Thoracic aorta (tissue), 2 donors: ENCODE measurements at places on chromosomes 12 and 14. TPM values are rescaled to one million over a fixed set of nuclear protein-coding genes. Genes with fewer than 3 reads are reported as not detected.

DNA sequence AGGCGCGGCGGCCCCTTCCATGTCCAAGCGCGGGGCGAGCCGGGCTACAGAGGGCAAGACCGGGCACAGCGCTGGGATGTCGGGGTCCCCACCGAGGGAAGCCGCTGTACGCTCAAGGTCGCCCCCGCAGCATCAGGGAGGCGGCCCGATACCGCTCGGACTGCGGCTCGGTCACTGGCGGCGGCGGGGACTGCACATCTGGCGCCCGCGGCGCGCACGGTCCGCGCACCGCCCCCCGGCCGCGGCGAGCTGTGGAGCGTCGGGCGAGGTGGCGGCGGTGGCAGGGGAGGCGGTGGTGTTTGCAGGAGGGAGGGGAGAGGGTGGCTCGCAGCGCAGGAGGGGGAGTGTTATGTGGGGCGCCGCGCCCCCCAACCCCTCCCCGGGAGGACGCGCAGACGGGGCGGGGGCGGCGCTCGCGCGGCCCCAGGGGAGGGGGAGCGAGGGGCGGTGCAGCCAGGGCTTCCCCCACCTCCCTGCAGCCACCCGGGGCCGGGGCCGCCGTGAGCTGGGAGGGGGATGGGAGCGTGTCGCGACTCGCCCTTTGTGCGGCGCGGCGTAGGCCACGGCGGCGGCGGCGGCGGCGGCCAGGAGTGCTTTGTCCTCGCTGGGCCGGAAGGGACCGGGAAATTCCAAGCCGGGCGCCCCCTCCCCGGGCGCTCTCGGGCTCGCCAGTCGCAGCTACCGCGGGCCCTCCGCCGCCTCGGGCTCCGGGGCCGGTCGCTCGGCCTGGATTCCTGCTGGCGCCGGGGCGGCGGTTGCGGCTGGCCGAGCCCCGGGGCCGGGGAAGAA is at the start of gene NUAK1:
Gene NUAK1 (minus strand): TSS at position 322 of the 789 bp plus-strand sequence. CDS start 301 bp downstream, at position 21.
- H3K27ac ChIP-seq, result peak within 1 kb of the TSS; percentile 97
- H3K4me1 ChIP-seq, result peaks cover 28% of the 10 kb centered on the region
- no peak for DNase-seq
- H3K4me3 ChIP-seq, result peak within 1 kb of the TSS; percentile 75
- H3K36me3 ChIP-seq, result no peaks in the 10 kb centered on the region

GRCh38 chr14:31484754-31485153 is 3.1 kb downstream of the GPR33 start:
- DNase-seq, result no peak
- H3K27ac ChIP-seq, result no peak overlapping the region
- H3K27me3 ChIP-seq, result no peaks in the 10 kb centered on the region
- no peaks in the 10 kb centered on the region for H3K4me1 ChIP-seq
- no peaks in the 10 kb centered on the region for H3K36me3 ChIP-seq

DNA sequence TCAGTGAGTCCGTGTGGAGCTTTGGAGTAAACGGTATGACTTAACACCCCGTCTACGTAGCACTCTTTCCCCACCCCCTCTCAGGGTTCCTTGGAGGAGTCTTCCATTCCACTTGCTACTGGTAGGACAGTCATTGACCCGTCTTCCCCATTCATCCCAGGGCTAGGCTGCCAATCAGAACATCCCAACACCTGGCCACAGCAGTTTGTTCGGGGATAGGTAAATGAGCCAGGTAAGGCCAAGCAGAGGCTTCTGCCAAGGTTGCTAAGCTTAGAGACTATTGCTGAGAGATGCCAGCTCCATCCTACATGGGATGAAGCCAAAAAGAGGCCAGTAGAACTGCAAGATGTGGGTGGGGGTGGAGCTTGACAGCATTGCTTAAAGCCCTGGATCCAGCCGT is 130.8 kb downstream of the BCL11B start:
- H3K36me3 ChIP-seq, result no peaks in the 10 kb centered on the region
- H3K27me3 ChIP-seq, result no peaks in the 10 kb centered on the region

- H3K4me1 ChIP-seq, result no peaks in the 10 kb centered on the region
- H3K27me3 ChIP-seq, result no peaks in the 10 kb centered on the region
- no peak overlapping the region for H3K4me3 ChIP-seq
- H3K27ac ChIP-seq, result peak overlapping the region; percentile 26
- H3K36me3 ChIP-seq, result no peaks in the 10 kb centered on the region
Observed at GRCh38 chr12:101459642-101460346, 15.3 kb upstream of the SPIC start.

GRCh38 chr12:94770791-94771190 is 120.4 kb upstream of the TMCC3 start:
- H3K4me1 ChIP-seq, result peaks cover 17% of the 10 kb centered on the region
- no peaks in the 10 kb centered on the region for H3K36me3 ChIP-seq
- no peaks in the 10 kb centered on the region for H3K27me3 ChIP-seq
- no peak overlapping the region for H3K4me3 ChIP-seq
- H3K27ac ChIP-seq, result no peak overlapping the region

GRCh38 chr12:122845041-122845864 is 10.0 kb downstream of the HIP1R start:
- H3K27me3 ChIP-seq, result no peaks in the 10 kb centered on the region
- no peak overlapping the region for H3K4me3 ChIP-seq
- no peak for DNase-seq

DNA sequence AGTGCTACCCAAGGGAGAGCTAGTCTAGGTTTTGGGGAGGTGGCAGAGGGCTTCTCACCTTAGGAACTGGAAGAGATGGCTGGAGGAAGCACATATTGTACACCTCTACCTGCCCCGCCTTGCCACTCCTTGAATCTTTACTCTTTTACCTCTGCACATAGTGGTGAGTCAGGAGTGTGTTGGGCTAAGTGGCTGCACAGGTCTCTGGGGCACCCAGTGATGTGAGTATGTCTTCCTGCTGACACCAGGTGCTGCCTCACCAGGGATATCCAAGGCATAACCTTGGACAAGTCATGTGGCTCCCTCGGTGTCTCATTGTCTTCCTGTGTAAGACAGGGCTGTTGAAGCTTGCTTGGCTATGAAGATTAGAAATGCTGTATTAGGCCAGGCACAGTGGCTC is 19.8 kb upstream of the CABP1 start:
- no peak overlapping the region for H3K27ac ChIP-seq
- DNase-seq, result no peak
- H3K27me3 ChIP-seq, result no peaks in the 10 kb centered on the region

DNA sequence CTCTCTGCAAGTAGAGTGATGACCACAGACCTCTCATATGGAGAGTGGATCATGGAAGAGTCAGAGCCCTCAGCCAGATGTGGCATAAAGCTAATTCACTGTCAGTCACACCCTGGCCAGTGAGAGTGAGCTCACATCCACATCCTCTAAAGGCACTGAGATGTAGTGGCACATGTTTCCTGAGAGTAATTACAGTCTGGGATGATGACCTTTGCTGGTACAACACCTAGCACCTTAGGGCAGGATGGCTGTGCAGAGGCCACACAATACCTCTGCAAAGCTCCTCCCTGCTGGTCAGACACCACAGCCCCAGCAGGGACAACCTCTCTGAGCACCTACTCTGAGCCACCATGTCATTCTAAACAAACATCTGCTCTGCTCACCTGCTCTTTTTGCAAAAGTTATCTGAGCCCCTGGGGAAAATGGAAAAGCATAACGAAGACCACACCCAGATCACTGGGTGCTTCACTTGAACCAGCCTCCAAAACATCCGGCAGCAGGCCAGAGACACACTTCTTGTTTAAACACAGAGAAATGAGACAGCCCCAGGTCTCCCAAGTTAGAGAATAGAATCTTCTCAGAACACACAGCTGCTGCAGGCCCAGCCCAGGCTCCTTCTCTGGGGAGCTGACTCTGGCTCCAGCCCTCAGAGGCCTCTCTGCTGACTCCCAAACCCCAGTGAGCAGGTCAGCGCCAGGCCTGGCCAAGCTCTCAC is 30.3 kb downstream of the PITPNM2 start:
- H3K36me3 ChIP-seq, result no peaks in the 10 kb centered on the region
- no peak overlapping the region for H3K27ac ChIP-seq
- H3K4me1 ChIP-seq, result peaks cover 19% of the 10 kb centered on the region
- no peak for DNase-seq
- no peak overlapping the region for H3K4me3 ChIP-seq

GRCh38 chr14:23729720-23730387 is 93.7 kb downstream of the DHRS2 start:
- no peaks in the 10 kb centered on the region for H3K36me3 ChIP-seq
- H3K4me1 ChIP-seq, result no peaks in the 10 kb centered on the region
- no peak overlapping the region for H3K27ac ChIP-seq
- H3K4me3 ChIP-seq, result no peak overlapping the region
- no peak for DNase-seq

DNA sequence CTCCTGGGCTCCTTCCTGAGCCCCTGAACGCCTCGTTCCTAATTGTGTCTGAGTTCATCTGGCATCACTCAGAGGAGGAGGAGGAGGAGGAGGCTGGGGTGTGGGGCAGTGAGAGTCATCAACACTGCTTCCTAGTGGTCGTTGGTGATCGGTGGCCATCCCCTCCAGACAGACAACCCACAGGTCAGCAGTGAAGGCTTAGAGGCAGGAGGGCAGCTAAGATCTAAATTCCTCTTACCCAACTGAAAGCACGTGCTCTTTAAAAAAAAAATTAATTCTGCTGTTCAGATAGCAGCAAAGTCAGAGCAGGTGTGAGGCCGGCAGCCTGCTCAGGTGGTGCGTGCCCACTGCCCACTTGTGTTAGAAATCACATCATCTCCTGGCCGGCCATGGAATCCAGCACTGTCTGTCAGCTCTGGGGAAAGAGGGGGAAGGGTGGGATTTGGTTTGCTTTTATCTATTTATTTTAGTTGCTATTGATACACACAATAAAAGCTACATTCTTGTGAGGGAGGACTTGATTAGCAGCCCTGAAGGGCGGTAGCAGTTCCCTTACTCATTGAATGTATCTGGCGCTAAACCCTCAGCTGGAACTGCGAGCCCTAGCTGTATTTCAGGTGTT is 46.6 kb downstream of the PPP2R5C start:
- H3K36me3 ChIP-seq, result no peaks in the 10 kb centered on the region
- no peak for DNase-seq
- H3K4me1 ChIP-seq, result peaks cover 17% of the 10 kb centered on the region
- no peak overlapping the region for H3K4me3 ChIP-seq

DNA sequence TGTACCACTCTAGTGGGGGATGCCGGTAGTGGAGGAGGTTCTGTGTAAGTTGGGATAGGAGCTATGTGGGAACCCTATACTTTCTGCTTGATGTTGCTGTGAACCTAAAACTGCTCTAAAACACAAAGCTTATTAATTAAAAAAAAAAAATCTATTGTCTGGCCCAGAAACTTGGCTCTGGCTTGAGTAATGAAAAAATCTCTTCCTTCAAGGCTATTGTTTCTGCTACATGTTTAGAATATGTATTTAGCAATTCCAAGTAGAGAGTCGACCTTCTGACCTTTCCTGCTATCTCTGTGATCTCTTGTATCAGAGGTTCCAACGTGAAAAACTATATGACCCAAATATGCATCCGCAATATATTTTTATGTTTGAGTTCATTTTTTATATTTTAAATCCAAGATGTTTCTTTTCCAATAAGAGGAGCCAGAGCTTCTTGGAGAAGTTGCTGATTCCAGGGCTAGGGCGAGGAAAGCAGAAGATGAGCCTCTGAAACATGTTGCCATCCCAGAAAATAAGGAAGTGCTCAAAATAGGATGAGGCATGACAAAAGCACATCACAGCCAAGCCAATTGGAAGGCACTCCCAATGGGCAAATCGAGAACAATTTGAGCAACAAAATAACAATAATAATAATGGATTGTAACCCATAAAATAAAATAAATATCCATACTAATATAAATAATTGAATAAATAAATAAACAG is 184.6 kb upstream of the TMEM260 start:
- H3K4me3 ChIP-seq, result no peak overlapping the region
- H3K27me3 ChIP-seq, result no peaks in the 10 kb centered on the region
- DNase-seq, result no peak
- no peaks in the 10 kb centered on the region for H3K36me3 ChIP-seq
- H3K27ac ChIP-seq, result no peak overlapping the region

DNA sequence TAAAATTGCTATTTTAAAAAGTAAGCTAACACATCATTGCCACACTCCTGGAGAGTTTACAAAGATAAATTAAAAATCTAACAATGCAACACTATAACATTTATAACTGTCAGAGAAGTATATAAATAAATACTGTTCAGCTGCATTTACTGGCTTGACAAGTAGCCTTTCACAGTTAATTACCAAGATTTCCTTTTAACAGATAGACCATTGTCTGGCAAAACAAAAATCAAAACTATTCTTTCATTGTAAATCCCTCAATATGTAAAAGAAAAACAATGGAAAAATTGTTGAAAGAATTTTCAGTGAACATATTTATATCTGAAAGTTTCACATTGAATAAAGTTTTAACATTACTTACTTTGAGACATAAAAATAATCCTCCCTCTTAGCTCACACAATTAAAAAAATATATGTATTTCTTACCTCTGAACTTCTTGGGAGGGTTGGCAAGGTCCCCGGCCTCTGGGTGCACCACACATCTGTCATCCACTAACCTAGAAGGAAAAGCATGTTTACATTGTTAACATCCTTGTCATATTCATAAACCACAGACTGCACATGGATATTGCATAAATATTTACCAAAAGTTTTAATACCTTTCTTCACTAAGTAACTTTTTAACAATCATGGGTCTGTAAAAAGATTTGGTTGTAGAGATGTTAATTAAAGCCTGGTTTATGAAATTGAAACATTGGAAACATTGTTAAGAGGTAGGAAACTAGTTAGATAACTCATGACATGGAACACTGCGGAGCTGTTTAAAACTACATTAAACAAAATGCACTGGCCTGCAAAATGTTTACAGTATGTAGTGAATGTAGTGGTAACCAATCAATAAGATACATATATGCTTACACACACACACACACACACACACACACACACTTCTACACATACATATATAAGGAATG is 43.0 kb downstream of the ITPR2 start:
- no peaks in the 10 kb centered on the region for H3K27me3 ChIP-seq
- no peaks in the 10 kb centered on the region for H3K36me3 ChIP-seq
- no peak overlapping the region for H3K4me3 ChIP-seq
- H3K4me1 ChIP-seq, result peaks cover 20% of the 10 kb centered on the region

GRCh38 chr14:36713960-36714703 is 52.5 kb downstream of the PAX9 start:
- no peaks in the 10 kb centered on the region for H3K27me3 ChIP-seq
- no peak for DNase-seq
- H3K36me3 ChIP-seq, result no peaks in the 10 kb centered on the region
- no peaks in the 10 kb centered on the region for H3K4me1 ChIP-seq
- no peak overlapping the region for H3K4me3 ChIP-seq
- H3K27ac ChIP-seq, result no peak overlapping the region

Gene GYS2
- not detected for total RNA-seq

Gene USP44
- total RNA-seq, result 0.54 TPM

Gene RNASE7
- 0.27 TPM for total RNA-seq

Gene DEPDC4
- not detected for total RNA-seq

Gene CELA1
- not detected for total RNA-seq

Gene MCRS1
- 46.6 TPM for total RNA-seq

Gene EXOC3L4
- total RNA-seq, result not detected

Gene EIF4B
- total RNA-seq, result 338 TPM

Gene LIN52
- total RNA-seq, result 8.7 TPM

Gene SRRM4
- not detected for total RNA-seq
